ENCODE measurements at places on chromosomes 2 and 18. TPM values are rescaled to one million over a fixed set of nuclear protein-coding genes. Genes with fewer than 3 reads are reported as not detected.

DNA sequence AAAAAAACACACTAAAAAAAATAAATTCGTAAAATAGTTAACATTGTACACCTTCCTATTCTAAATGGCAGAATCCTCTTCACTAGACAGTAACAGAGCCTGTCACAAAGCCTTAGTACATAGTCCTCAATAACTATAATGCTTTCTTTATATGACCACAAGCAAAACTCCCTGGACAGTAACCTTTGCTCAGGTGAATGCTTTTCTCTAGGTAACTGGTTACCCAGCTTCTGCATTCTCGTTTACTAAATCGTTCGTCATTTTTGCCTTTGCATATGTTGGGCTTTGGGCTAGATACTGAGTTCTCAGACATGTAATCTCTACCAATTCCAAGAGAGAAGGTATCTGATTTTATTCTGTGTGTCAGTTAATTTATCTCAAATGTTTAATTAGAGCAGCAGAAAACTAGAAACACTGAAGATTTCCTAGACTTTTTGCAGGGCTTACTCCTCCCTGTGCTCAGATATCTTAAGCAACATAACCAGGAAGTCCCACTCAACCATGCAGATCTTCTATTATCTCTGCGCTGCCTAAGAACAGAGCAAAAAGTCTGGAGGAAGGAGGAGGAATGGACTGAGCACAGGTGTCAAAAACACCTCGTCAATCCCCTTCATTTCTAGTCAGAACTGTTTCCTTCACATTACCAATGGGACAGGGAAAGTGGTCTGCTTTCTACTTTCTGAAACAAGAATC lies 247.7 kb downstream of the SOCS6 start:
- no peak for DNase-seq

- DNase-seq, result no peak
Measured at GRCh38 chr18:24560511-24560981, 100.1 kb downstream of the HRH4 start.

The TLX2 gene
- polyA plus RNA-seq, result not detected

GRCh38 chr2:73970850-73971471 lies 13.7 kb upstream of the TET3 start:
- DNase-seq, result no peak

GRCh38 chr2:148789059-148789458 lies 86.0 kb upstream of the KIF5C start:
- DNase-seq, result no peak

DNA sequence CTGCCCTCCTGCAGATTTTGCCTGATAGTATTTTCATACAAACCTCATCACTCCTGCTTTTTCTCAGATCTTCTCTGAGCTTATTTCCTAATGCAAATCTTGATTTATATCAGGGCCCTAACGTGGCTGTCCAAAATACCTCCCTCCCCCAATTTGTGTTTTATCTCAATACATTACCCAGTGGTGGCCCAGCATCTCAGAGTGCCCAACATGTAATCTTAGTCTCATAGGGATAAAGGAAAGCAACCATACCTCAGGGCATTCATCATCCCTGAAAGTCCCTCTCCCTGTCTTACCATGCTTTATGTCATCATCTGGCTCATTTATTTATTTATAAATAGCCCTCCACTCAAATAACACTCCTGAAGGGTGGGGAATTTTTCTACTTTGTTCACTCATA lies 135.3 kb downstream of the SLC8A1 start:
- DNase-seq, result no peak

The TMEM131 gene
- 46.6 TPM for polyA plus RNA-seq

The UGT1A5 gene
- not detected for polyA plus RNA-seq

DNA sequence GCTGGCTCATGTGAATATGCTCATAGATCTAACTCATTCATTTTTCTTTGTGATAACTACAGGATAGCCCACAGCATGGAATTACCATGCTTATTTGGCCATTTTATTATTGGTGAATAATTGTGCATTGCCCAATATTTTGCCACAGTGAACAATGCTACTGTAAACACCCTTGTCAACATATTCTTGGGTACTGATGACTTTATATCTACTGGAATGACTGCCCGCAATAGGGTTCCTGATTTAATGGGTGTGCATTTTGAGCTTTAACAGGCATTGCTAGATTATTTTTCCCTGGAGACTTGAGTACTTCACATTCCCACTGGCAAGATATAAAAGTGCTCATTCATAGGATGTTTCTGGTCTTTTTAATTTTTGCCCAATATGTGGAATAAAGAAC lies 42.7 kb upstream of the EVA1A start:
- DNase-seq, result no peak

GRCh38 chr2:109125593-109126500 lies 3.2 kb upstream of the SH3RF3 start:
- no peak for DNase-seq

The PTPRM gene
- 82.9 TPM for polyA plus RNA-seq

DNA sequence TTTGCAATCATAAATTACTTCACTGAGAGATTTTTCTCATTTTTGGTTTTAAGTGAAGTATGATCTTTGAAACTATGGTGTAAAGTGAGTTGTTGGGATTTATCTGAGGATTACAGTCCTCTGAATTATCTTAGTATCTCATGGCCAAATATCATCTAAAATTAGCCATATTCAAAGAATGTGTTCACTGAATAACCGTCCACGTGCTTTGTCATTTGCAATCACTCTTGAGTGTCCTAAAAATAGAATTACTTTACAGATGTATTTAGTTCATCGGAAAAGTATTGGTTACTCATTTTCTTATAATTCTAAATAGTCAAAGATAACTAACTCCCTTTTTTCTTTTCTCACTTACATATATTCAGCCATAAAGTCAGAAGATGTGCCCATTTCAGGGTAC lies 141.2 kb downstream of the RTN4 start:
- no peak for DNase-seq

DNA sequence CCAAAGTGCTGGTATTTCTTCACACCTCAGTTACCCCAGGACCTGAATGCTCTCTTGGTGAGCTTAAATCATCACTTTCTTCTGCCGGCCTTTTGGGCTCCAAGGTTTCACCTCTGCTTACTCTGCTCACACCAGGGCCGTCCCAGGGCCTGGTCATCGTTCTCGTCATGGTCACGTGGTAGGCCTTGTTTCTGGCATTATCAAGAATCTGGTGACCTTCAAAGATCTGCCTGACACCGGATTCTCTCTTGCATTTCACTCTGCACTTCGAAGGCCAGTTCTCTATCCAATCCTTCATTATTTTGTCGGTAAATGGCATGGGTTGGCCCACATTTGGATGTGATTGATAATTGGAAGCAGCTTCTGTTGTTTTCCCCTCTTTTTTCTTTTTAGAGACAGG lies 80.5 kb downstream of the HRH4 start:
- no peak for DNase-seq

The HAAO gene
- polyA plus RNA-seq, result 44.5 TPM

DNA sequence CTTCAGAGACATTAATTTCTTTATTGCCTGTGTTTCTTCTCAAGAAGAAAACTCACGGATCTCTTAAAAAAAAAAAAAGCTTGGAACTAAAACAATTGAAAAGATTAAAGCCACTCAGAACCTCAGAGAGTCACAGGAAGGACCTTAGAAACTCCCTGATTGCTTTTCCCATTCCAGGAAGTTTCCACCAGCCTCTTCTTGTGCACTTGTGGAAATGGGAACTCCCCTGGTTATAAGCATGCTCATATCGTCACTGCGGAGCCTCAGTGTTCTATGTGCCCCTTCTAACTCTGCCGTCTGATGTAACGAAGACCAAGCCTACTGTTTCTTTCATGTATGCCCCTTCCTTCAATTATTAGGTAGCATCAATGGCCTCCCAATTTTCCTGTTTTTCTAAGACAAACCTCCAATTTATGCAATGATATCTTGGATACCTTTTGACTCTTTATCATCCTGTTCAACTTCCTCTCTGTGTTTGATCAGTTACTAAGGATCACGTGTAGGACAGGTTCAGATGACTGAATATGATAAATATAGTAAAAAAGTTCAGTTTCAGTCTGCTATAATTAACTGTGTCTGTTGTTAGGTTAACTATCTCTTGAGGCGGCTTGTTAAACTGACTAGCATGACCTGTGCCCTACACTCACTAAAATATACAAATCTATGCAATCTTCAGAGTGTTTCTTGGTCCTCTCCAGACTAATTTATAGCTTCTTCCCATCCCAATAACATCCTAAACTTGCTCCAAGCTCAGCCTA lies 593.7 kb upstream of the CHAC2 start:
- DNase-seq, result no peak

DNA sequence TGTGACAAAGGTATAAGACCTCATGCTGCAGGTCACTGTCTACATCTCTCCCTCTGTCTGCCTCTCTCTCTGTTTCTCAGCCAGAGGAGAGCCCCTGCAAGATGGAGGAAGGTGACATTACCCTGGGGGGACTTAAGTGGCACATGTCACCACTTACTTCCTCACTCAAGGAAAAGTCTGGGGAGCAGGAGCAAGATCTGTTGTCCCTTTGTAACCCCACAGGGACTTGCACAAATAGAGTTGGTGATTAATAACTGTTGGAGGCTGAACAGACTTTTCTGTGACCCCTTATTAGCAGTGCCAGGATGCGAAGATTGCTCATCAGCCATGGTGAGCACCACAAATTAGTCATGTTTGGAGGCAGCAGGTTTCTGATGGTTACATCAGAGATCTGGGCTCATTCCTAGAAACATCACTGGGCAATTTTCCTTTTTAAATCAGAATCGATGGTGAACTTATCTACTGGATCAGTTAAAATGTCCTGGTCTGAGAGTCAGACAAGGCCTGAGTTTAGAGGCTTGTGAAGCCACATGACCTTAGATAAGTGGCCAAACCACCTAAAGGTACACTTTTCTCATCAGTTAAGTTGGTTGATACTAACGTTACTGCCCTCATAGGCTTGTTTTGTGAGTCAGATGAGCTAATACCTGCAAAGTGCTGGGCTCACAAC lies 81.2 kb upstream of the LTBP1 start:
- DNase-seq, result no peak

DNA sequence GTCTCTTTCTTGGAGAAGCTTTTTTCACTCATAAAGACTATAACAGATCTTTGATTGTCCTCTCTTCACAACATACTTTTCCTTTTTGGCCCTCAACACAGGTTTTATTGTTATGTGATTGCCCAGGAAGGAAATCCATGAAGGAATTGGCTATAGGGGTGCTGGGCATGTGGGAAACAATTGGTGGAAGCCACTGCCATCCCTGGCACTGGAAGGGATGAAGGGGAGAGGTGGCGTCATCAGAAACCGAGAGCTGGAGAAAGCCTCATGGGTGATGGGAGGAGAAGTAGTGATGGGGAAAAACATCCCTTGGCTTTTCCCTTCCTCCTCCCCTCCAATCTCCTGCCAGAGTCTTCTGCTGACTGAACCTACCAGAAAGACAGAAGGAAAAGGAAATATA lies 106.2 kb downstream of the SPOPL start:
- DNase-seq, result no peak

The VSNL1 gene
- polyA plus RNA-seq, result 4.1 TPM

DNA sequence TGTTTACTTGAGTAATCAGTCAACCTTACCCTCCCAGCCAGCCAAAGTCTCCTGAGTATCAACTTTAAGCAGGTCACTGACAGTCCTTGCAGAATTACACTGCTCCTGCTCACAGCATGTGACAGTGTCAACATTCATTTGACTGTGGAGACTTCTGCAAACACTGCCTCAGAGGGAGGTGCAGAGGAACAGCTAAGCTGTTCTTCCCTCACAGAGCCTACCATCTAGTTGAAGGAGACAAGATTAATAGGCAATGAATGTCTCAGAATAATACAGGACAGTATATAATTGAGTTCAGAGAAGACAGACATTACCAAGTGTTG lies 11.9 kb downstream of the SLC14A2 start:
- no peak for DNase-seq

GRCh38 chr2:194559964-194560363 lies 1097.1 kb upstream of the SLC39A10 start:
- DNase-seq, result no peak

GRCh38 chr2:85723707-85724360 lies 29.7 kb downstream of the GNLY start:
- no peak for DNase-seq

The PLA2R1 gene
- 79.0 TPM for polyA plus RNA-seq

The CCDC74A gene
- 19.0 TPM for polyA plus RNA-seq

DNA sequence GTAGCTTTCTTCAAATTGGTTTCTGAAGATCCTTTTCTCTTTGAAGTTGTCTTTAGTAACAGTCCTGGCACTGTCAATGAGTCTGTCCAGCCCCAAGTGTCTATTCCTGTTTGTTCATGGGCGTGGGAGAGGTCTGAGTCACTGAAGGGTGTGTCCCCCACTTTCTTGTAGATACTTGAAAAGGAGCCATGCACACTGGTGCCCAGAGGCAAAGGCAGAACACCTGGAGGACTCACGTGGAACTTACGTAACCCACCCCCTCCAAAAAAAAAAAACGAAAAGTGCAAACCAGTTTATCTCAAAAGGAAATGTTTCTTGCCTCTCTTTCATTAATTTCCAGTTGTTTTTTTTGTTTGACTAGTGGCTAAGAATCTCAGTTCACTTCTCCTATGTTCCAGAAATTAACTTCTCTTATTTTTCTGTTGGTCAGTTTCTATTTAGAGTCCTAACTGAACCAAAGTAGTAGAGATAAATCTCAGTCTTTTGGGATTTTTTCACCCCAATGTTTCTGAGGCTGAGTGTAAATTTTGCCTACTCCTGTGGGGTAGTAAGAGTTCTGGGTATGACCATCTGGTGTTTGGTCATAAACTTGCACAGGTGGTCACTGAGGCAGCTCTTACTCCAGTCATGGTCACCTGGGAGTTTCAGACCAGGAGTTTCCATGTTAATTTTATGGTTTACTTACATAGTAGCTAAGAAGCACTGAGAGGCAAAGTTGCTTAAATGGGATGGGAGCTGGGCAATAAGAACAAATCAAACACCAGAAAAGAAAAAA lies 54.9 kb downstream of the DSC3 start:
- DNase-seq, result no peak

The KRTCAP3 gene
- polyA plus RNA-seq, result 6.1 TPM

DNA sequence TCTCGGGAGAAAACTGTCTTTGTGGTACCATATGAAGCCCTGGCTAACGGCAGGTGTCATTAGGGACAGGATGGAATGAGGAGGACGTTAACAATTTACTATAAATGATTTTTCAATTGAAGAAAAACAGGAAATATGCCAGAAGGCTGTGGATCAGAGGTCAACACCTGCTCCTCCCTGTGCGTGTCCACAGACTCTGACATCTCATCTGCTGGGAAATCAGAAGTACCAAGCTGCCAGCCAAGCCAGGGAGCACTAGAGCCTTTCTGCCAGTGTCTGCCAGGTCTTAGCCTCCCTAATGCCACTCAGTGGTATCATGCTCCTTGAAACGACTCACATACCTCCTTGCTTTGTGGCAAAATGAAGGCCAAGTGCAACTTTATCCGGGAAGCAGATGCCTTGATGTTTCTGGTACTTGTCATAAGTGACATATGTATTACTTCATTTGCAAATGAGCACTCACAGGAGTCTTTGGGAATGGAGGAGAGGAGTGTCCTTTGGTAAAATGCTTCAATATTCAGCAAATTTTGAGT lies 541.1 kb downstream of the SATB2 start:
- DNase-seq, result no peak

The KIAA2012 gene
- polyA plus RNA-seq, result 0.07 TPM

GRCh38 chr2:230589025-230589424 lies 123.6 kb upstream of the CAB39 start:
- DNase-seq, result no peak

Data from right renal pelvis (tissue), 4 donors.